Activated naive CD8-positive, alpha-beta T cell treated with anti-CD3 and anti-CD28 coated beads, Interleukin-2, amount 10 ng/mL, durations not matched to agents 7 days and 5 days (primary cell): ENCODE measurements at places on chromosomes 7 and 10. TPM values are rescaled to one million over a fixed set of nuclear protein-coding genes. Genes with fewer than 3 reads are reported as not detected.

- no peak for DNase-seq
Observed at GRCh38 chr7:144256112-144256511, 8.5 kb downstream of the OR2A7 start.

DNA sequence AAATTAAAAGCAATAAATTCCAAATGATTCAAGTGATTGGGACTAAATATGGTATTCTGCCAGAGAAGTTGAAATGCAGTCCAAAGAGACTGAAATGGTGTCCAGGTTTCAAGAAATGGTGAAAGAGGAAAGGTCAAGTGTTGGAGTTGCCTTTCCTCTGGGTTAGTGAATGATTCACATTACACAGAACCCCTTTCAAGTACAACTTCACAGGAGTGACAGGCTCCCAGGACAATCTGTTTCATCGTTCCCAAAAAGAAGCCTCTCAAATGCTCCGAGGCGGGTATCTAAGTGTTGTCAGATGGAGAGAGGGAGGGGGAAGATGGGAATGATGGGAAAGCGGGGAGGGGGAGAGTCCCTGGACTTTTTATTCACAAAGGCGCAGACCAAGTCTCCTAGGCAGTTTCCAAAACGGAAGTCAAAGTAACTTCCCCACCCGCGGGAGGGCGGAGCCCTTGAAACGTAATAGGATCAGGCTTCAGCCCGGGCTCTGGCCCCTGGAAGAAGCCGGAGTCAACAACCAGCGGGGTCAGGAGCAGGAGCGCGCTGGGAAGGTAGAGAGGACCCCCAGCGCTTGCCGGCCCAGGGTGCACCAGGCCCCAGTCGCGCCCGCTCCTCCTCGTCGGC is 754 bp downstream of the SLC25A13 start:
- no peak for DNase-seq

DNA sequence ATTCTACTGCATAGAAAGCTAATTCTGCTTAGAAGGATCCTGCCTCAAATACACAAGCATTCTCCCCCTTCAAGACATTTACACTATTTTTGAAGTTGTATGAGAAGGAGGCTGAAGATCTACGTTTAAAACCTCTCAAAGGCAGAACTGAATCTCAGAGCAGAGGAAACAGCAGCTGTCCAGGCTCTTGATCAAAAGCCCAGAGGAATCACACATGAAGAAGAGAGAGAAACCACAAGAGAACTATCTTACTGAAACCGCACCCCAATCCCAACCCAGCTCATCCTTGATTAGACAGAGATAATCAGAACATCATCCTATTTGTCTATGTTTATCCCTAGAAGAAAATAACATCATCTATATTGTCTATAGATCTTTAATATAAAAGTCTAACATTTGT is 2.2 kb upstream of the DNAJC1 start:
- DNase-seq: no peak

DNA sequence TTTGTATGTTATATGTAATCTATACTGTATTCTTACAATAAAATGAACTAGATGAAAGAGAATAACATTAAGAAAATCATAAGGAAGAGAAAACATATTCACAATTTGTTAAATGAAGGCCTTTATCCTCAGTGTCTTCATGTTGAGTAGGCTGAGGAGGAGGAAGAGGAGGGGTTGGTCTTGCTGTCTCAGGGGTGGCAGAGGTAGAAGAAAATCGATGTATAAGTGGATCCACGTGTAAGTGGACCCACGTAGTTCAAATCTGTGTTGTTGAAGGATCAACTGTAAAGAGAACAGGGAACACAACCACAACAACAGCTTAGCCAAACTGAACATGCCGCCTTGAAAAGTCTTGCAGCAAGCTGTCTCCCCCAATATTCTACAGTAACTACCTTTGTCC is 161.6 kb upstream of the NRP1 start:
- no peak for DNase-seq

GRCh38 chr7:134605978-134606923 is 40.4 kb upstream of the BPGM start:
- DNase-seq: peak; percentile 43

DNA sequence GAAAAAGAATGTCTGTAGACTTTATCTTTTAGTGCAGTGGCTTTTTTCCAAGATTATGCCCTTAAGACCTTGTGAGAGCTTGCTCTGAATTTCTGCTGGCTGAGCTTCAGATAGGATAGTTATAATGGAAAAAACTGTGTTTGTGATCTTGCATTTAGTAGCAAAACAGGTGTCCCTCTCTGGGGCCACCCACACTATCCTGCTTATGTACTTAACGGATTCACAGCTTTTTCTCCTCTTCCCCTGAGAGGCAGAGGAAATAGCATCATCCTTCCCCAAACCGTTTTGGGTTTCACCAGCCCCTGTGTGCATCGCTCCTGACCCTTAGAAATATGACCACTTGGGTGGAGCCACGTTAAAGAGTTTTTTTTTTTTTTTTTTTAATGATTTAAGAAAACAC is 101.2 kb downstream of the RAB18 start:
- no peak for DNase-seq

DNA sequence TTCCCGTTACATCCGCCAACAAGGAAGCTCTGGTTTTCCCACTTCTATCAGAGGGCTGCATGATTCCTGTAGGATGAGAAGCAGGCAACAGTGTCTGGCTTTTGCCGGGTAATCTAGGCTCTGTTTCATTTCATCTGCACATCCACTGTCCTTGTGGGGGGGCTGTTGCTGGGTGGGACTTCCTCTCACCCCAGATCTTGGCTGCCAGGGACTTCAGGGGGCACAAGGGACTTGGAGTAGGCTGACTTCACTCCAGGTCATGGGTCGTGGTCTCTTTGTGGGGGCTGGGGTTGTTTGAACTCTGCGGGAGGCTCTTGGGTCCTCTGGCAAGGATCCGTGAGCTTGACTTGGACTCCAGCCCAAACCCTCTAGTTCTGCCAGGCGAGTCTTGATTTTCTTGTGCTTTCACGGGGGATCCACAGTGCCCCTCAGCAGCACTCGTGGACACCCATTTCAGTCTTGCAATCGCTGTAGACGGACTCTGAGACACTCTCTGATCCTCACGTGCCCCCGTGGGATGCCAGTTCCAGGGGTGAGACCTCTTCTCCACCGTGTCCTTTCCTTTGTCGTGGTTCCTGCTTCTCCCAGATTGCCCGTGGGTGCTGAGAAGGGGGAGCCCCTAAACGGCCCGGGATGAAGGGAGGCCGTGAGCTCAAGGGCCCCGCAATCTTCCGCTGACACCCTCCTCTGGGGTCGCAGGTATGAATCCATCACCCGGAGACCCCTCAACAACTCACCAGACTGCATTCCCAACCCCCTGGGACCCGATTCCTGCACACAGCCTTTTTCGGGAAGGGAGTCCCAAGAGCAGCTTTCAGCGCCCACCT is 21.4 kb upstream of the ZNF273 start:
- DNase-seq: no peak

- DNase-seq: no peak
Observed at GRCh38 chr7:153524070-153524601, 528.1 kb upstream of the DPP6 start.

FEZF1 gene
- not detected for total RNA-seq

TFPI2 gene
- total RNA-seq: not detected

CHST15 gene
- 0.28 TPM for total RNA-seq

NPFFR1 gene
- not detected for total RNA-seq
